ENCODE measurements at places on chromosomes 3 and 15.

- DNase-seq, result no peak
These were observed 58.2 kb upstream of the CMTM8 start for GRCh38 chr3:32180141-32180784.

DNA sequence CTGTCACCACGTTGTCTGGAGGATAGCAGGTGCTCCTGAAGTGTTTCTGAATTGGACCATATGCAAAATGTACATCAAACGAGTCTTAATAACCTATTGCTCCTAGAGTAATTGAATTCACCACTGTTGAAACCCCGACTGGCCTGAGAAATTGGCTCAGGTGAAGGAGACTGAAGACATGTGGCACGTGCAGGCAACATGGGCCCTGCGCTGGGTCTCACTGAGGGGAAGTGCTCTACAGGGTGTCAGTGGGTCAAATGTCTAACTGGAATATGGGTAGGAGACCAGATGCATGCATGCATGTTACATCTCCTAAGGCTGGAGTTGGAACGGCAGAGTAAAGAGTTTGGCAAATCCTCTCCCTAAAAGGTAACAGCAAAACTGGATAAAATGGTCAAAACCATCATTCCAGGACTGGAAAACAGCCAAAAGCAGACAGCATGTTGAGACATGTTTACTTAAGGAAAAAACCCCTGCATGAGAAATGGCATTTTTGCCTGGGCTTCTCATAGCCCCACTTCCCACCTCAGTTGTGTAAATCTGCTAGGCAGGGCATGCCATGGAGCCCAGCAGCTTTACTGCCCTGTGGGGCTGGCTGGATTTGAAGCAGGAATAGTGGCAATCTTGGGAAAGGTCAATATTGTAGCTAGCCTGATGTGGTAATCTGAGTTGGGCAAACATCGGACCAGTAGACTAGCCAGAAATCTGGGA, 131.3 kb downstream of the TJP1 start:
- DNase-seq, result no peak

DNA sequence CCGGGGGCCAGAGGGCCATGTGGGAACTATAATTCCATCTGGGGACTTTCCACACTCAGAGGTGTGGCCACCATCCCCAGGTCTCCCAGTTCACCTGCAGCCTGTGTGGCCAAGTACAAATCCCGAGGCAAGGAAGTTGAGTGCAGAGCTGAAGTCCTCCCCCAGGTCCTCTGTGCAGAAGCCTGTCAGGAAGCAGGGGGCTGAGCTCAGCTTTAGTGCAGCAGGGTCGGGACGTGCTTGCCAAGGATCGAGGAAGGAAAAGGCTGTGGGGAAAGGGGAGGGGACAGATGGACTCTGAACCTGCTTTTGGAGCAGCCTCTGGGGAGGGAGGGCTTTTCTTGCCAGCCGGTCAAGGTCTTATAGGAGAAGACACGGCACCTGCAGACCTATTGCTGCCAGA, 67.7 kb downstream of the CHRNA7 start:
- no peak for DNase-seq

- no peak for DNase-seq
These were observed 9.6 kb upstream of the SLCO2A1 start for GRCh38 chr3:134039161-134039862.

- DNase-seq, result peak; percentile 22
These were observed 45.4 kb downstream of the LIPC start for GRCh38 chr15:58477170-58477569.

GRCh38 chr3:172038798-172039435, 461 bp upstream of the FNDC3B start:
- DNase-seq, result no peak

- DNase-seq, result no peak
These were observed 30.6 kb downstream of the TNIK start for GRCh38 chr3:171429635-171430034.

- DNase-seq, result no peak
These were observed 44.8 kb downstream of the OPA1 start for GRCh38 chr3:193637831-193638230.

DNA sequence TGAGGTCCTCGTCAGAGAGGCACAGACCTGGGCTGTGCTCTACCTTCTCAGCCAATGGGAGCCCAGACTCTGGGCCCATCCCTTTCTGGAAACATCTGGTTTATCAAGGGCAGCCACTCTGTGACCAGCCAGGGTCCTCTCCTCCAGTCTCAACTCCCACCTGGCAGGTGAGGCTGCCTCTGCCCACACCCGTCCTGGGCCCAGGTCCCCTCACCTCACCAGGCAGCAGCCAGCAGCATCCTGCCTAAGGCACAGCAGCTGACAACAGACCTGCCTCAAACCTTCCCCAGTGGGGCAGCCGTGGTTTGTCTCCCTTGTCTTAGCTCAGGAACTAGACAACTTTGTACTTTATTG, 8.7 kb upstream of the VIPR1 start:
- DNase-seq, result no peak

DNA sequence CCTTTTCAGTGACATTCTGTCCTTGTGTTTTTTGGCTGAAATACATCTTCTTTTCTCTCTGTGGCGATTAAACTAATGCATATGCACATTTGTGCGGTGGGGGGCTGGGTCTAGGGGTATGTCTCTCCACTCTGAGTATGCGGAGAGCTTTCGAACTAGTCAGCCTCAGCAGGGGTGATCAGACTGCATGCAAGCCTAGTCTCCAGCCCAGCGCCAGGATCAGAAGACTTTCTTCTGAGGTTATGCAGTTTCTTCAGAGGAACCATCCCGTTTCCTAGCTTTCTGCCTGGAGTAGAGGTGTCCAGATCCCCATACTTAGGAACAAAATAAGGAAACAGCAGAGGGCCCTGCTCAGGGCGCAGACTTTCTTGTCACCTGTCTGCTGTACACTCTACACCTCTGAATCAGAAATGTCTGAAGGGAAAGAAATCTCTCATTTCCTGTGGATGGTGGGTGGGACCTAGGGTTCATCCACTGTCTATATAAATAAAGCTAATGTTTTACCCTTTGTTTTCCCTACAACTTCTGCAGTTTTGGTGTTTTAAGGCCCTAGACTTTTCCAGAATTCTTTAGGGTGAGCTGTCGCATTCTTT, 230.4 kb downstream of the ABHD5 start:
- DNase-seq, result no peak

GRCh38 chr3:54356261-54357045, 234.1 kb downstream of the CACNA2D3 start:
- no peak for DNase-seq

DNA sequence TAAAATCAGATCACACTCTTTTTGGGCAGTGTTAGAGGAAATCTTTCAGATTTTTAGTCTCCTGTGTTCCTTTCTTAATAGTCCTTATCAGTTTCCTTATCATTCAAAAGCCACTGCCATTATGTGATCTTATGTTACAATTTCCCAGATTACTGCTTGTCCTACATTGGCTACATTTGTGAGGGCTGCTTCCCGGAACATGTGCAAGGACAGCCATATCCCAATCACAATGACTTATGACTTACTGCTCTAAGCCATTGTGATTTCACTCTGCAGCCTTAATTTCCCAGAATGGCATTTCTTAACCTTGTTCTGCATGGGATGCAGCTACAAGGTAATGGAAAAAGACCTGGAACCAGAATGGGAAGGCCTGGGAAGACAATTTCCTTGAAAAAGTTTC, 125.1 kb upstream of the PPP2R3A start:
- DNase-seq, result no peak

- no peak for DNase-seq
These were observed 19.5 kb upstream of the PIK3CB start for GRCh38 chr3:138854204-138854603.

- DNase-seq, result no peak
These were observed 9.2 kb downstream of the CADM2 start for GRCh38 chr3:84967767-84968581.

GRCh38 chr3:10926811-10927521, 65.6 kb upstream of the SLC6A1 start:
- DNase-seq, result no peak

DNA sequence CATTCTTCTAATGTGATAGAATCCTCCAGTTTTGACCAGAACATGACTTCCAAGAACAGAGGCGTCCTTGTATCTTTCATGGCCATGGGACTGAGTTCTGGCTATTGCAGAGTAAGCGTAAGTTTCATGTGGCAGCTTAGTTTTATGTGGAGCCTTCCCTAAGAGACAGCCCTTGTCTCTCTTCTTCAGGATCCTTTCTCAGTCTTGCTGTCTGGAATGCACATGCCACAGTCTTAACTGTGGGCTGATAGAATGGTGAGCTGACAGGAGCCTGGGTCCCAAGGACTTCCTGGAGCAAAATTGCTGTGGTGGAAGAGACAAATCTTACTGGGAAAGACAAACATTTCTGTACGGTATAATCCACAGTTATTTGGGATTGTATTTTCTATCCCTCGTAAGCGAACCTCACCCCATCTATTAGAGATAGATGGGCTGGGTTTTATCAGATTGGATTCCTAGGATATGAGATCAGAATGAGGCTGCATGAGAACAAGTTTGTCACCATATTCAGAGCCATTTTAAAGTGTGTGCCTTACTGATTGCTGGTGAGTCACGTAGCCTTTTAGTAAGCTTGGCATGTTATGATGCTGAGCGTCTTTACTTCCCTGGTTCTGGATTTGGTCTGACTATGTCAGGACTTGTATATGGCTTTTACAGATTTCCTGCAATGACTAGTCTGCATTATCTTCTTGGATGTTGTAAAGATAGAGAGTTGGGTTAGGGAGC, 32.8 kb downstream of the CDIN1 start:
- no peak for DNase-seq

GRCh38 chr3:57538465-57538864, 5.7 kb downstream of the DNAH12 start:
- DNase-seq, result no peak

GRCh38 chr15:29727871-29728270, 94.4 kb downstream of the TJP1 start:
- no peak for DNase-seq

DNA sequence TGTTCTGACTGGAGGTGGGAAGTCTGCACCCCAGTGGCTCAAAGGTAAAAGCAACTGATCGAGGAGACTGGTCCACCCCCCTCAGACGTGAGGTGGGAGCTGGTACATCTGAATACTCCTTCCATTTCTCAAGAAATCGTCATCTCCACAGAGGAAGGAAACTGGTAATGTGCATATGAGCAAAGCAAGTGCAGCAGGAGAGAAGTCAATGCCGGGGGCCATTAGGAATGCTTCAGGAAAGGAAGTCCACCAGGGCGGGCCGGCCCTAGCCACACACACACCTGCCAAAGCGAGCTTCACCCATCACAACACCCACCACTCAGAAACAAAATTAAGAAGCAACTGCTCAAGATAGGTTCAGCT, 8.5 kb downstream of the TBC1D2B start:
- DNase-seq, result no peak

DNA sequence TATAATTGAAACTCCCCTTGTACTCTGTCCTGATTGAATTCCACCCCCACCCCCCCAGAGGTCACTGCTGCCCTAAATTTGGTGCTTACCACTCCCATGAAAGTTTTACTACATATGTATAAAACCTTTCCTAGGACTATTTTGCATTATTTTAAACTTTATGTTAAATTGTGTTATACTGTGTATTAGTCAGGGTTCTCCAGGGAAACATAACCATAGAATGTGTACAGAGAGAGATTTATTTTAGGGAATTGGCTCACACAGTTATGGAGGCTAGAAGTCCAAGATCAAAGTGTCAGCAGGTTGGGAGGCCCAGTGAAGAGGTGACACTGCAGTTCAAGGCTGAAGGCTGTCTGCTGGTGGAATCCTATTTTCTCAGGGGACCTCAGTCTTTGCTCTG, 29.2 kb downstream of the BFSP2 start:
- DNase-seq, result no peak

- DNase-seq, result no peak
These were observed 36.8 kb downstream of the KLHL6 start for GRCh38 chr3:183518491-183519251.

DNA sequence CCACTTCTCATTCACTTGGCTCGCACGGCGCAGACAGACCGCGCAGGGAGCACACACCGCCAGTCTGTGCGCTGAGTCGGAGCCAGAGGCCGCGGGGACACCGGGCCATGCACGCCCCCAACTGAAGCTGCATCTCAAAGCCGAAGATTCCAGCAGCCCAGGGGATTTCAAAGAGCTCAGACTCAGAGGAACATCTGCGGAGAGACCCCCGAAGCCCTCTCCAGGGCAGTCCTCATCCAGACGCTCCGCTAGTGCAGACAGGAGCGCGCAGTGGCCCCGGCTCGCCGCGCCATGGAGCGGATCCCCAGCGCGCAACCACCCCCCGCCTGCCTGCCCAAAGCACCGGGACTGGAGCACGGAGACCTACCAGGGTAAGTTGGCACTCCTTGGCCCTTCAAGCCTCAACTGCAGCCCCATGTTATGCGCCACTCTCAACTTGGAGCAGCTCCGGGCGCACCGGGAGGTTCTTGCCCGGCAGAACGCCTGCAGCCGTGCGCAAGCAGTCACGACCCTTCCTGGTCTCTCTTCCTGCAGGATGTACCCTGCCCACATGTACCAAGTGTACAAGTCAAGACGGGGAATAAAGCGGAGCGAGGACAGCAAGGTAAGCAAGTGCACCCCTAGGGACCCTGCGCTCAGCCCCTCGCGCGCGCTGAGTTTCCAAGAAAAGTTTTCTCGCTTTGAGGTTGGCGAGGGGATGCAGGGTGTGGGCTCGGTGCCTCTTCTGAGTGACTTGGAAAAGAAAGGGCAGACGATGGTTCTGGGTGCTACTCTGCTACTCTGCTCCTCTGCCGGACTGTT, at the start of gene BHLHE40:
Gene BHLHE40 (plus strand): TSS at position 10 of the 801 bp plus-strand sequence. CDS start 282 bp downstream, at position 292.
- no peak for DNase-seq

DNA sequence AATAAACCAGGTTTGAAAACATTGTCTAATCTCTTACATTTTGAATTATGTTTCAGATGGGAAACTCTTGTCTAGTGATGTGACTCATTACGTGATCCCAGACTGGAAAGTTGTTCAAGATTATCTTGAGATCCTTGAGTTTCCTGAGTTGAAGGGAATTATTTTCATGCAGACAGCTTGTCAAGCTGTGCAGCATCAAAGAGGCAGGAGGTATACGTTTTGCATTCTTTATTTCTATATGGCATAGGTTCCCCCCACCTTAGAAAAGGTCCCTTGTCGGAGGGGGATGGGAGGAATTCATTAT, 1.5 kb downstream of the DIS3L start:
- DNase-seq, result no peak

DNA sequence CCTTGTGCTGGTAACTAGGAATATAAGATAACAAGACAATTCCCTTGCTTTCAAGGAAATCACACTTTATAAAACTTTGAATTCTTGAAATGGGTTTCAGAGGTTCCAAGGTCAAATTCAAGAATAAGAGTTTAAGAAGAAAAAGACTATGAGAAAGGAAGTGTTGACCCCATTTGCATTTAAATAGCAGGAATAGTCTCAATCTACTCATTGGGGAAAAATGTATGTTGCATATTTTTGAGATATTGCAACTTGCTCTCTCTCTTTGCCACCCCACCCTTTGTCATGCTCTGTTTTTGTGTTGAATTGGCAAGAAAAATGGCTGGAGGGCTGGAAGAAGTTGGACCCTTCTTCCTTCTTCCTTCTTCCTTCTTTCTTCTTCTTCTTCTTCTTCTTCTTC, 699.2 kb downstream of the TUSC7 start:
- DNase-seq, result no peak
